ENCODE measurements at places on chromosomes 7 and 10.

DNA sequence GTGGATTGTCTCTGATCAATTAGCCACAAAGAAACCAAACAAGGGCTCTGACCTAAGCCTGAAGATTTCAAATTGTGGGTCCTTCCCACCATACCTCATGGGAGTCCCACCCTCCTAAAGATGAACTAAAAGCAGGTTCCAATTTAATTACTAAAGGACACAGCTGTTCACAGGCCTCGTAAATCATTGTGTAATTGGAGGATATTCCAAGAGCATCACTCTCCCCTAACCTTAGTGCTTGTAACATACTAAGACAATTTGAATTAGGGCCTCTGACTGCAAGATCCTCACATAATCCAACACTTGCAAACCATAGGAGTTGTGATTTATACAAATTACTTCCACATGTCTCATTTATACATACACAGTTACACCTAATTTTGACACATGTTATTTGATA lies 44.4 kb downstream of the FOXI2 start:
- DNase-seq = no peak

DNA sequence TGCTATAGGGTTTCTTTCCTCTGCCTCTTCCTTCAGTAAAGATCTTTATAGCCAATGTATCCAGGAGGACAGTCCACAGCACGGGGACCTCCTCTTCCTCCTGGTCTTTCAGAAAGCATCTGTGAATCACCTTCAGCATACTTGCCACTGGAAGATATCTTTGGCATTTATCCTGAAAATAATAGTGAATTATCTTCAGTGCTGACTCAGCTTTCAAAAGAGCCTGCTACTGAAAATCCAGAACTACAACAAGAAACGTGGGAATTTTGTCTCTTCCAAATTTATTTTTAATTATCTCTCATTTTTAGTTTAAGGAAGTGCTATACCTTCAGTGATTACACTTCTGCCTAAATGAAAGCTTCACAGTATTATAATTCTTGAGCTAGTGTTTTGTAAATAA lies 7.6 kb upstream of the UNC5B start:
- no peak for DNase-seq

- peak; percentile 77 for DNase-seq
Observed at GRCh38 chr10:93288679-93289634, 193.2 kb downstream of the MYOF start.

GRCh38 chr10:55212051-55212450 lies 411.0 kb upstream of the PCDH15 start:
- no peak for DNase-seq

- no peak for DNase-seq
Observed at GRCh38 chr7:28389504-28390395, 22.6 kb upstream of the CREB5 start.

- peak; percentile 45 for DNase-seq
Observed at GRCh38 chr7:114959931-114960330, 38.0 kb downstream of the MDFIC start.

GRCh38 chr10:43127442-43127841 lies 10.8 kb upstream of the CSGALNACT2 start:
- no peak for DNase-seq

- no peak for DNase-seq
Observed at GRCh38 chr10:113960617-113961181, 83.0 kb upstream of the ADRB1 start.

DNA sequence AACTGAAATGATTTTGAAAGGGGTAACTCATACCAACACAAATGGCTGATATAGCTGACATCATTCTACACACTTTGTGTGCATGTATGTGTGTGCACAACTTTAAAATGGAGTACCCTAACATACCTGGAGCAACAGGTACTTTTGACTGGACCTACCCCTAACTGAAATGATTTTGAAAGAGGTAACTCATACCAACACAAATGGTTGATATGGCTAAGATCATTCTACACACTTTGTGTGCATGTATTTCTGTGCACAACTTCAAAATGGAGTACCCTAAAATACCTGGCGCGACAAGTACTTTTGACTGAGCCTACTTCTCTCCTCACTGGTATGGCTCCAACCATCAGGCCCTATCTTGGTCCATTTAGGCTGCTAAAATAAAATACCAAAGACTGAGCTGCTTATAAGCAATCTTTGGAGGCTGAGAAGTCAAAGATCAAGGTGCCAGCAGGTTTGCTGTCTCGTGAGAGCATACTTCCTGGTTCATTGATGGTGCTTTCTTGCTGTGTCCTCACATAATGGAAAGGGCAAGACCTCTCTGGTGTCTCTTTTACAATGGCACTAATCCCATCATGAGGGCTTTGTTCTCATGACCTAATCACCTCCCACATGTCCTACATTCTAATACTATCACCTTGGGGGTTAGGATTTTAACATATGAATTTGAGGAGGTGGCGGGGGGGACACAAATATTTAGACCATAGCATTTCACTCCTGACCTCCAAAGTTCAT lies 173.3 kb downstream of the CFTR start:
- no peak for DNase-seq

DNA sequence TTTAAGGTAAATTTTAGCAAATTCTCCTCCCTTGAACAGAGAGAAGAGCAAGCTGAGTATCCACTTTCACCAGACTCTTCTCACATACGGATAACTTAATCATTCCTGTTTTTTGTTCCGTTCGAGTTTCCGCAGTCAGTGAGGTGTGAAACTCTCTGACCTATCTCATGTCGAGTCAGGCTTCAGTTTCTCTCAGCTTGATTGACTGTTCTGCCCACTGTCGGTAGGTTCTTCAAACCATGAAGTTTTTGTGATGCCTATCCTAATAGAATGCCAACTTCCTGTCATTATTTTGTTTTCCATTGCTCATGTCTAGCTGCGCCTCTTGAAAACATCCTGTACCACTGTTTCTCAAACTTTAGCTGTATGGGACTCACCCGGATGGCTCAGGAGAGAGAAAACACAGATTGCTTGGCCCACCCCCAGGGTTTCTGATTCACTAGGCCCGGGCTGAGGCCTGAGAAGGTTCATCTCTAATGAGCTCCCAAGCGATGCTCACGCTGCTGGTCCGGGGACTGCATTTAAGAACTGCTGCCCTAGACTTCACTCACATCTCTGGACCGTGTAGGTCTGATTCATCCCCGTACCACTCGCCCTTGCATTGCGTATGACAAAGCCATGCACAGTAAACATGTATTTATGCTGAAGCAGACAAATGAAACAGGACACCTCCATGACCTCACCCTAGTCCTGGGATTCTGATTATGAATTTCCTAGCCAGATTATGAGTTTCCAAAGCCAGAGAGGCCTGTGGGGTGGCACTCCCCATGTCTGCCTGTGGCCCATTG lies 208.4 kb upstream of the AGK start:
- no peak for DNase-seq

DNA sequence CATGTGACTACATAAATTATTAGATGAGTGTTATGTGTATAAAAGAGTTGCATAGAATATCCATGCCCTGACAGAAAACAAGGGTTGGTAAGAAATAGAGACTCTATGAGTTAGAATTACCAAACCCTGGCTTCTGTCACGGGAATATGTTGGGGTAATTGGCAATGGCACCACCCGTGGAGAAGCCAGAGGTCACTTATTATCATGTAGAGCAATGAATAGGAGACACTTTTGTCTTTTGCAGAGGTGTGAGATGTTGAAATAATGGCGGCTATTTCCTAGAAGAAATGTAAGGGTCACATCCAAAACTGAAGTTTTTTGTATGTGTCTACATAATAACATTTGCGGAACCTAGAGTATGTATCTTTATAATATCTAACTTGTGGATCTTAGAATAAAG lies 35.3 kb downstream of the ABCB5 start:
- DNase-seq = no peak

- DNase-seq = no peak
Observed at GRCh38 chr7:47373871-47374451, 207.9 kb downstream of the TNS3 start.

- no peak for DNase-seq
Observed at GRCh38 chr7:27899601-27900000, 159.6 kb downstream of the TAX1BP1 start.

DNA sequence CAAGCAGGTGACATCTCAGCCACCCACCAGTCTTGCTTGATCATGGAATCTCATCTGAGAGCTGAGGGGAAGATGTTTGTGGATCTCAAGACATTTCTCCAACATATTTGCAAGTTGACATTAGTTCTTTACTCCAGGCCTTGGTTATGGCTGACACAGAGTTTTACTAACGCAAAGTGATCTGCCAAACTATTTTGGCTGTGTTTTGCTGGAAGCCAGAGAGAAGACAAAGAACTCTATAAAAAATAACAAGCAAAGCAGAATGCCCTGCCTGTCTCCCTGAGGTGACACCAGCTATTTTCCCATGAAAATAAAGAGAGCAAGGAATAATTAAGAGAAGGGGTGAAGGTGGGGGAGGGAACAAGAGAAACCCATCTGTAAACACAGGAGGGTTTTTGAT lies 286.4 kb downstream of the WDR11 start:
- DNase-seq = no peak

DNA sequence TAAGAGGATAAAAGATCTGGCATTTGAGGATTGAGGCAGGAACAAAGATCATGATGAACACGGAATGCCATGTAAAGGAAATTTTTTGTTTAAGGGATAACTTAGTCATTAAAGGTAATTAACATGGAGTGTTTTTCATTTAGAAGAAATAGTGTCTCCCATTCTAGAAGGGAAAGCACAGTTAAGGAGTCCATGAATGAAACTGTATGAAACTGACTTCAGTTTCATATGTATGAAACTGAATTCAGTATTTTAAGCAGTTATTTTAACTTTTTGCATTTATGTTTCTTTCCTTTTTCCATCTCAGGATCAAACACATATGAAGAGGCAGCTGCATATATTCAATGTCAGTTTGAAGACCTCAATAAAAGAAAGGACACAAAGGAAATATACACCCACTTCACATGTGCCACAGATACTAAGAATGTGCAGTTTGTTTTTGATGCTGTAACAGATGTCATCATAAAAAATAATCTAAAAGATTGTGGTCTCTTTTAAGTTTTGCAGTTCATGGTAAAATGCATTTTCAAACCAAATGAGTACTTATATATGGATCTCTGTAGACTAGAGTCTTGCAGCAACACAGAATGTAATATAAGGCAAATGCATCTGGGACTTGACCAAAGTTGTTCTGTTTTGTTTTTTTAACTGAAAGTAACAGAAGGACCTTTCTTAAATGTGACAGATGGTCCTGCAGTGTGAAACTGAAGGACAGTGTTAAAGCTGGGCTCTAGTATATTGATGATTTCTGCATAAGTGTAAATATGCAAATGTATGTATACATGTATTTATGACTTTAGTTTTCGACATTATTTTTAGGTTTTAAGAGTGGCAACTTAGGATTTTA lies 82.6 kb downstream of the GNAI1 start:
- no peak for DNase-seq

- DNase-seq = no peak
Observed at GRCh38 chr10:131065673-131066305, 245.7 kb downstream of the TCERG1L start.

Data from non-pigmented ciliary epithelial cell (primary cell).